Activated CD8-positive, alpha-beta memory T cell treated with anti-CD3 and anti-CD28 coated beads for 1 hour (primary cell): ENCODE measurements at places on chromosomes 3 and 15.

- no peak for DNase-seq
These were observed 69.5 kb upstream of the EPHB3 start for GRCh38 chr3:184491867-184492615.

DNA sequence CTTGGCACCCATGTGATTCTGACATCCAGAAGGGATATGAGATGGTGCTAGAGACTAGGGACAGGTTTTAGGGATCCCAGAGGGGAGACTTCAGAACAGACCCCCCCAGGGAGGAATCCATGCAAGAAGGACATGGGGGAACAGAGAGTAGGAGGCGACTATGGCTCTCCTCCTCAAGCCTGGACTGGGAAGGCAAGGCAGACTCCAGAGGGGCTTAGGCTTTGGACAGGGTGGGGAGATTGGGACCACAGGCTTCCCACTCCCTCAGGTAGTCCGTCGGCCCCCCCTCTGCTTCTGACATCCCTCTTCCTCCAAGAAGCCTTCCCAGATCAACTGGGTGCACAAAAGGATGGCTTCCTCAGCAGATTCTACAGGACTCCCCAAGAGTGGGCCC lies 3.0 kb upstream of the VIPR1 start:
- no peak for DNase-seq

GRCh38 chr3:121126033-121126706 lies 218.2 kb downstream of the STXBP5L start:
- no peak for DNase-seq

DNA sequence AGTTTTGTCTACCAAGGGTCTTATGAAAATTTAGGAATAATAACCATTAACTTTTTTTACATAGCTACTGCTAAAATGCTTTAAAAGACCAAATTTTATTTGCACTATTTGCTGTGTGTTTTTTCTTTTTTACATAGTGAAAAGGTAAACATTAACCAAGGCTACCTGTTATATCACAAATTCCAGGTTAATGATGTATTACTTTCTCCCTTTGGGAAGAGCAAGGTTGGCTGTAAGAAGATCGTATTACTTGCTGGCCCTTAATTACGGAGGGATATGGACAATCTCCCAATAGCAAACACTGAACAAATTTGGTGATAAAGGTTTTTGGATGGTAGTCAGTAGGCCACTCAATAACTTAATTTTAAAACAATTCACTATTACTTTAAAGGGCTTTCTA lies 22.4 kb downstream of the LRRC58 start:
- DNase-seq: no peak
